ENCODE measurements at places on chromosomes 12 and 14.
A peak's percentile ranks its signal among the peaks of the same experiment; 100 is the strongest.

- no peak for DNase-seq
These were observed 22.3 kb upstream of the HECTD1 start for GRCh38 chr14:31229638-31230572.

DNA sequence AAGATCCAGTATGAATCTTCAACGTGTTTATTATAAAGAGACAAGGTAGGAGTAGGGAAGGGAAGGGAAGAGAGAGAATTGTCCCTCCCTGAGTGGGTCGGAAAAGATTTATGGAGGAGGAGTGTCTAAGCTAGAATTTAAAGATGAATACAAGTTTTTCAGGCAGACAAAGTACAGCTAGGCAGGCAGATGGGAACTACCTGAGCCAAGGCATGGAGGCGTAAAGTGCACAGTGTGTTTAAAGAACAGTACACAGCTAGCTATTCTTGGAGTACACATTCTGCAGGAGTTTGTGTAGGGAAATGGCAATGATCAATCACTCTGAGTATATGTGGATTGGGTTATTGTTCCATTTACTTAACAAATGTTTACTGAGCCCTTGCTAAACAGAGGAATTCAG, 20.1 kb downstream of the PLEKHG7 start:
- DNase-seq, result no peak

DNA sequence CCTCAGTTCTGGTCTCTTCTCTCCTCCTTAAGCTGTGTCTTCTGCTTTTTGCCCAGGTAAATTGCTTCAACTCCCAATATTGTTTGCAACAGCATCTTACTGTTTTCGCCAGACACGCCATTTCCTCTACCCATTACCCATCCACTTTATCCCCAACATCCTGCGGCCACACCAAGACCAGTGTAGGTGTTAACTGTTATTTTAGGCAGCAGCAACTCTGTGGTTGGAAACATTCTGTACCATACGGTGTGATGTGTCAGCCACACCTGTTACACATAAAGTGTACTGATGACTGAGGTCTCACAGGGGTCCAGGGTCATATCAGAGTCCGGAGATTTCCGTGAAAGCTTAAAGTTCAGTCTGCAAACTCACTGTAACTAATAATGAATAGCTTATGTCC, 21.8 kb upstream of the KLRD1 start:
- DNase-seq, result peak; percentile 14

GRCh38 chr12:8596561-8596960, 16.1 kb downstream of the AICDA start:
- DNase-seq, result no peak

- no peak for DNase-seq
These were observed 11.3 kb downstream of the PLD4 start for GRCh38 chr14:104935955-104936354.

DNA sequence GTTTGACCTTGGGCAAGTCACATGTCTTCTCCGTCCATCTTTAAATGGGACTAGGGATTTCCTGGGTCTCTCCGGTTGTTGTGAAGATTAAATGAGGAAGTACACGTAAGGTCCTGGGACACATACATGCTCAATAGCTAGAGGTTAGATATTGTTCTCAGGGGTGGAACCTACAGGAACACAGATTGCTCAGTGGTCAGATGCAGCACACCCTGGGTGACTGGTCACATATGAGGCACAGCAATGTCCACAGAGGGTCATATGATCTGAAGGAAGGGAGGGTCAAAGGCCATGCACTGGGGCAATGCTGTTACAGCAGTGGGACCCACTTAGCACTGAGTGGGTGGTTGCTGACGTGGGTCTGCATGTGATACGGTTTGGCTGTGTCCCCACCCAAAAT, 11.4 kb upstream of the SLC8B1 start:
- no peak for DNase-seq

GRCh38 chr14:37118673-37119366, 53.6 kb downstream of the SLC25A21 start:
- no peak for DNase-seq

GRCh38 chr12:96814200-96814599, 92.9 kb upstream of the NEDD1 start:
- no peak for DNase-seq

- peak; percentile 26 for DNase-seq
These were observed 77.8 kb downstream of the DDX51 start for GRCh38 chr12:132066345-132066685.

DNA sequence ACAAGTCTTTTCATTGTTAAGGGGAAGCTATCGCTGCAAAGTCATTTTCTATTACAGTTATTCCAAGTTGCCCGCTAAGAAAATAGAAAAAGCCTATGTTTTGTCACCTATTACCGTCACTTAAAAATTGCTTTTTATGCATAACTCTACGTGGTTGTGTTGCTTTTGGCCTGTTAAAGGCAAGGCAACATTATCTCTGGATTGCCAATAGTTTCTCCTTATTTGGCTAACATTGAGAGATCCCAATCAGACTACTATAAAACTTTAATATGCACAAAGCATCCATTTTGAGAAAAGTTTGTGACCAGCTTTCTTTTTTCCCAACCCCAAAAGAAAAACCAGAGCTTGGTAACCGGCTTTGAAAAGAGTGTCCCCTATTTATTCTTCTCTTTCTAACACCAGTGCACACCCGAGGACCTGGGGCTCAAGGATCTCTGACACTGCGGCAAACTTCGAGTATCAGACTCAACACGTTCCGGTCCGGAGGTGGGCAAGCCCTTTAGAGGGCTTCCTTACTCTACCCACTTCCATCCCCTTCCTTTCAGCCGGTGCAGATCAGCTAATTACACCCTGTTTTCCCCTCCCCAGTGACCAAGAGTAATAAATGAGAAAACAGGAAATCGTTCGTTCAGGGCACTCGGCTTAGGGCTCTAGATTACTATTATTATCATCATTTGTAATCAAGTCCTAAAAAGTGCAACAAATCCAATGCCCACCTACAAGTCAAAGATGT, 1.2 kb downstream of the PPP1R12A start:
- no peak for DNase-seq

DNA sequence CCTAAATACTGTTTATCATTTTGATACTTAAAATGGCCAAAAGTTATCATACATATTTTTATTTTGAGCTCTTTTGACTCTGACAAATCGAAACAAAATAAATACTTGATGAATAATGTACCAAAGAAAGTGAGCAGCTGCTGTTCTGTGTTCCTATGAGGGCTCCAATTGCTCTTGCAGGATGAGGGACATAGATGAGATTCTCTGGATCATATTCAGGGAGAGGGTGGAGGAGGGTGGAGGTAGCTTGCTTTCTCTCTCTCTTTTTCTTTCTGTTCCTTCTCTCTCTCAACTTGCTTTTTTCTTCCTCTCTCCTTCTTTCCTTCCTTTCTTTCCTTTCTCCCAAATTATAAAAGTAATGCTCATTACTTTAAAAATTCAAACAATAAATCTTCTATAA, 8.9 kb upstream of the MYH7 start:
- no peak for DNase-seq

DNA sequence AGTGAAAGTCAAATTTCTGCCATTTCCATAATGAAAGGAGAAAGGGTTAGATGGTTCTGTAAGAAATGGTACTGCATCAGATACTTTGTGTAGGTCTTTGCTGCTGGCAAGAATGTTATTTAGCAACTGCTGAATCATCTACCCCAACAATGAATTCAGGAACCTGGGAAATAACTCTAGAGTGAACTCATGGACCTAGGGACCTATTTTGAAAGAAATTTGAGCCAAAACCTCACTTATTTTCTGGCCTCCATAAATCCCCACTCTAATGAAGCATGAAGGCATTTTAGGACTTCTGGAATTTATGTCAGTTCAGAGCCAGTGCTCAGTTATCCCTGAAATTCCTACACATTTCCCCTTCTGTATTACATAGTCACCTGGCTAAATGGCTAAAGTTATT, 50.9 kb upstream of the CPNE8 start:
- no peak for DNase-seq

GRCh38 chr12:87687362-87687761, 341.8 kb downstream of the C12orf50 start:
- no peak for DNase-seq

DNA sequence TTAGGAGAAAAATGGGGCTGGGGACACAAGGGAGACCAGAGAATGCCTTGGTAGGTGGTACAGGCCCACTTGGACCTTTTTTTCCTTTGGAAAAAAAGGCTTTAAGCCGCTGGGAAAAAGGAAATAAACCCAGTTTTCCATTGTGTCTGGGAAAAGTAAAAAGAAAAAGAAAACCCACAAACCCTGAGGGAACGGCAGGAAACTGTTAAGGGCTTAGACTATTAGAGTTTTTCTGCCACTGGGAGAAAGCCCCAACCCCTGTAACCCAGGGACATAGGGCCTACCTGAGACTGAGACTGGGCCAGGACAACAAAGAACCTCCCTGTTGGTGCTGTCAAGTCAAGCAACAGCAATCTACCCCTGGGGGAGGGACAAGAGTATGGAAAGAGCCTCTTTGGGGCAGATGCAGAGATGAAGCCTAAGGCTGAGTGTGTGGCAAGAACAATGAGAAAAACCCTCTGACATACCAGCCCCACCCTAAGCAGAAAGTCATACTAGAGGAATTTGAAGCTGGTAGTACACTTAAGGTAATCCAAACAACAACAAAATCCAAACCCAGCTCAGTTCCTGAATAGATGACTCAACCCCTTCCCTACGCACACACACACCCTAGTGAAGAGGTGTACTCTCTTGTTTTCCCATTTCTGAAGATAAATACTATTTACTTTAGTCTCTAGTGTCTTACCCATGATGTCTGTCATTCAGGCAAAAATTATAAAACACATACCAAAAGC, 22.8 kb downstream of the ATF1 start:
- DNase-seq, result no peak

- DNase-seq, result no peak
These were observed 872 bp downstream of the FAM177A1 start for GRCh38 chr14:35046751-35047536.

DNA sequence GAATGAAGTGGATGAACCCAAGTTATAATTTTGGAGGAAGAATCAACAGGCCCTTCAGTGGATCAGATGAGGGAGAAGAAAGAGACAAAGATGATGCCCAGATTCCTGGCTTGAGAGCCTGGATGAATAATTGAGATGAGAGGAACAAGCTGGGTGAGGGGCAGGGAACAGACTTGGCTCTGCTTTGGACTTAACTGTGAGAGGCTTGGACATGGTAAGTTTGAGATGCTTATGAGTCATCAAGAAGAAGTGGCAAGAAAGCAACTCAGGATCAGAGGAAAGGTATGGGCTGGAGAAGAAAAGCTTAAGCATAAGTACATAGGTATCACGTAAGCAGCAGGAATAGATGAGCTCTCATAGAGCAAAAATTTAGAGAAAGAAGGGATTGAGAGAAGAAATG, 55.3 kb downstream of the FIGNL2 start:
- no peak for DNase-seq

- no peak for DNase-seq
These were observed 265.5 kb downstream of the CACNA1C start for GRCh38 chr12:2318286-2318685.

GRCh38 chr14:63910583-63911363, 58.0 kb downstream of the SYNE2 start:
- DNase-seq, result no peak

DNA sequence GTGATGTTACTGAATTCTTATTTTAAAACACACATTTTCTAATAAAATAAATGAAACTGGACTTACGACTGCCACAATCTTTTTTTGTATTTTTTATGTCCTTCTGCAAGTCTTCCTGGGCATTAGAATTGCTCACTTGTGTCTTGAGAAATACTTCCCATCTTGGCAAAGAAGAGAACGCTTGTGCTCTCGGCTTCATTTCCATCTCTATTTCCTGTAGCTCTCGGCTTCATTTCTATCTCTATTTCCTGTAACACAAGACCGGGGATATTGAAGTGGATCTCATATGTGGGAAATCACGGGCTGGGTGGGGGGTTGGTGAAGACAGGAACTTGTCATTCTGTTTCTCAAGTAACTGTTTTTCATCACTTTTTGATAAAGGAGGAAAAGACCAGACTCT, 77.9 kb downstream of the EP400 start:
- no peak for DNase-seq

DNA sequence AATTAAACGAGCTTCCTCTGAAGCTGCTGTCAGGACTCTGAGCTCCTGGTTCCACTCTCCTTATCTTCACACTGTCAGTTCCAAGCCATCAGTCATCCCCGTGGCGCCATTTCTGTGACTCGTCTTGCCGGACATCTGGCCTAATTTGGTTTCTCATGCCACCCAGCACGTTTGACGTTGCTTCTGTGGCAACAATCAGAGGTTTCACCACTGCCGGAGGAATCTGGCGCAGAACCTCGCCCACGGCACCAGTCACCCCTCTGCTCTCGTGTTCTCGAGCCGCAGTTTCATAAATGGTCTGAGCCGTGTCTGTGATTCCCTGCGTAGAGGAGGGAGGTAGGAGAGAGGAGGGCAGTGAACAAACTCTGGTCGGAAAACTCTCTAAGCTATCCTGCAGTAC, 29.7 kb downstream of the BDKRB1 start:
- DNase-seq, result no peak

DNA sequence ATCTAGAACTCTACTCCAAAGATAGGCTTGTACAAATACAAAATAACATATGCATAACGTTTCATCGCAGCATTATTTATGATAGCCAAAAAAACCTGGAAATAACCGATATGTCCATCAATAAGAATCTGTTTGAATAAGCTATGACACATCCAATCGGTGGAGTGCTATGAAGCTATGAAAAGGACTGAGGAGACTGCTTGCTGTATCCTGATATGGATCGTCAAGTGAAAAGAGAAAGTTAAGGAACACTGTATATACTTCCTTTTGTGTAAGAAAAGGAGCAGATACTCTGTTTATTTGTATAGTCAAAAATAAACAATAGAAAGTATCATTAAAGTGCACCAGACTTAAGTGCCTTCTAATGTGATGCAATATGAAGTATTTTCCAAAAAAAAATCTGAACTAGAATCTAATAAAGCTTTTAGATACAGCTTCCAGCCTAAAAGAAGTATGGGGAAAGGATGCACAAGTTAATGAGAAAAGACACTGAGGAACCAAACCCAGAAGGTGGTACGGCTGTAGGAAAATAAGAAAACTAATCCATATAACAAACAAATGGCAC, 645 bp upstream of the KLHDC1 start:
- DNase-seq, result no peak

GRCh38 chr12:7403466-7403865, 40.5 kb downstream of the CD163L1 start:
- no peak for DNase-seq

GRCh38 chr12:66549050-66549389, 129.9 kb downstream of the GRIP1 start:
- no peak for DNase-seq

- DNase-seq, result no peak
These were observed 10.1 kb upstream of the TMCC3 start for GRCh38 chr12:94660436-94660835.

DNA sequence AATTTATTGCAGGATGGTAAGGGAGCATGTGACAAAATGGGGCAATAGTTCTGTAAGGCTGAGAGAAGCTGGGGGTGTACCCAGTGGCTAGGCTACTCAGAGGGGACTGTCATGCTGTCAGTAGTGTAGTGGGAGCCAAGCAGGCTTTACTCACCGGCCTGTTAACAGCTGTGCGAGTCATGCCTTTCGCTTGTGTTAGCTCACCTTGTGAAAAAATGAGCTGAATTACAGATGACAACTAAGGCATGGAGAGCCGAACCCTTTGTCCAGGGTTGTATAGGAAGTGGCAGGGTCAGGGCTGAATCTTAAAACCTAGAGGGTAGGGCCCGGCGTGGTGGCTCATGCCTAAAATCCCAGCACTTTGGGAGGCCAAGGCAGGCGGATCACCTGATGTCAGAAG, 37.9 kb downstream of the SH2B3 start:
- peak; percentile 65 for DNase-seq

- DNase-seq, result no peak
These were observed 11.4 kb downstream of the INF2 start for GRCh38 chr14:104700747-104701217.

- no peak for DNase-seq
These were observed 90.1 kb downstream of the STXBP6 start for GRCh38 chr14:24959791-24960331.

- no peak for DNase-seq
These were observed 16.2 kb upstream of the IGF1 start for GRCh38 chr12:102496591-102496990.
